ENCODE measurements at places on chromosomes 2 and 18.

GRCh38 chr2:19630921-19631320, 270.9 kb downstream of the TTC32 start:
- no peak for DNase-seq

DNA sequence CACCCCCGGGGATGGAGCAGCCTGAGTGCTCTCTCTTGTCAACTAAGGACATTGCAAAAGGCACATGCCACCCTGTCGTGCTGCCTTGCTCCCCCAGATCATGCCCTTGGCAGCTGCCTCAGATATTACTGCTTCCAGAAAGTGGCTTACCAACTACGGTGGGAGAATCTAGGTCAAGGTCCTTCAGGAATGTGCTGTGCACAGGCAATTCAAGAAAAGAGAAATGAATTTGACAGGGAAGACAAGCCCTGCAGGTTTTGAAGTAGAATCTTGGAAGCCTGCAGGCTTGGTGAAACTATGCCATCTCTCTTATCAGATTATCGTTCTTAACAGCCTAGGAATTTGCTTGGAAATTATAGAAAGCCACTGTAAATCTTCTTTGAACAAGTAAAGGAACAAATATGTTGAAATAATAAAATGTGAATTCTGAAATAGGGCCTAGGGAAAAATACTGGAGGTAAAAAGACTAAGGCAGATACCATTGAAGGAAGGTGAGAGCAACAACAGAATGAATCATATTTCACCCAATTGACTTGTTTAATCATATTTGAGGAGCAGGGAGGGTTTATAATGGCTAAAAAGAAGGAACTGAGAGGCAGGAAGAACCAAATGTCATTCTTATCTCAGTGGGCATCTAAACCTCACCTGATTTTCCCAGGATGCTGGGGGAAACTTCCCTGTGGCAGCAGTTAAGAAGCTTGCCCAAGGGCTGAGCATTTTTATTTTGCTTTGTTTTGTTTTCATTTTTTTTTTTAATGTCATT, 94.0 kb upstream of the GLS start:
- no peak for DNase-seq

- no peak for DNase-seq
Observed at GRCh38 chr18:32937066-32937465, 164.2 kb upstream of the KLHL14 start.

GRCh38 chr18:62713651-62714247, 1.6 kb upstream of the PHLPP1 start:
- no peak for DNase-seq

DNA sequence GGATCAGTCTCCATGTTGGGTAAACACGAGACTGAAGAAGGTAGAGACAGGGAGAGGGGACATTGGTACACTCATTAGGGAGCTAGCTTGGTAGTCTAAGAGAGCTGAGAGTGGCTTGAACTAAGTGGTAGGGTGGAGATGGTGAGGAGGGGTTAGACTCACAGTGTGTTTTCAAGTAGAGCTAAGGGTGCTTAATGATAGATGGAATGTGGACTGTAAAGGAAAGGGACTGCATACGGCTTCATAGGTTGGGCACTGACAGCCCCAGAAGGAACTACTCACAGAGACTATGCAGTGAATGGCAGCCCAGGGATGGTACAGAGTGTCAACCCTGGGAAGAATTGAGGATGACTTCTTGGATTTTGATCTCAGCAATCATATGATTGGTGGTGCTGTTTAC, 178.1 kb downstream of the CCDC85A start:
- no peak for DNase-seq

DNA sequence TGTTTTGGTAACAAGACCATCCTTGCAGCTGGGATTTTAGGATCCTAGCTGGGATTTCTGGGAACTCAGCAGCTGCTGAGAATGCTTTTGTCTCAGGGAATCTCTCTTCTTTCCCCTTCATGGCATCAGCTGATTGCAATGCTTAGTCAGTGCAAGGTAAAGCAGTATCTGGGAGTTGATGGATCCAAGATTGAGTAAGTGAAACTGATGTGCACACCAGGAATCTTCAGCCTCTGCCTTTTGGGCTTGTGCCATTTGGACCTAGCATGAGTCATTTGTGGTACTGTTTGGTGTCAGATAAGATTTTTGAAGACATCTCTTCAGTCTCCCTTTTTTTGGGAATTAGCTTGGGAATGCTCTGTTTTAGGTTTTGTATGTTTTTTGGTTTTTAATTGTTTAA, 363.3 kb upstream of the TFPI start:
- DNase-seq = no peak

DNA sequence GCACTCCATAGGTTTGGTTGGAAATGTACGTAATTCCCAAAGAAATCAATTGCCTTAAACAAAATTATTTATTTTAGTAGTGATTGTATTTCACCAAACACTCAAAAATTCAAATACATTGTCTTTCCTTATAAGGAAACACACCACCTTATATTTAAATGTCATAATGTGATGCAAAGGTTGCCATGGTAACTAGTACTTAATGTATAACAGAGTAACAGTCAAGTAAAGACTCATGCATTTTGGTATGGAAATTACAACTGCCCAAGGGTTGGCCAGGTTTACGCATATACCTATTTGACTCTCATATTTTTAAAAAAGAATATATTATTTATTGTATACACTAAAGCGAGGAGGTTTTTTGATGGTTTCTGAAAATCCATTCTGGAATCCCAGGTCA, 231.2 kb downstream of the TCF4 start:
- DNase-seq = no peak

DNA sequence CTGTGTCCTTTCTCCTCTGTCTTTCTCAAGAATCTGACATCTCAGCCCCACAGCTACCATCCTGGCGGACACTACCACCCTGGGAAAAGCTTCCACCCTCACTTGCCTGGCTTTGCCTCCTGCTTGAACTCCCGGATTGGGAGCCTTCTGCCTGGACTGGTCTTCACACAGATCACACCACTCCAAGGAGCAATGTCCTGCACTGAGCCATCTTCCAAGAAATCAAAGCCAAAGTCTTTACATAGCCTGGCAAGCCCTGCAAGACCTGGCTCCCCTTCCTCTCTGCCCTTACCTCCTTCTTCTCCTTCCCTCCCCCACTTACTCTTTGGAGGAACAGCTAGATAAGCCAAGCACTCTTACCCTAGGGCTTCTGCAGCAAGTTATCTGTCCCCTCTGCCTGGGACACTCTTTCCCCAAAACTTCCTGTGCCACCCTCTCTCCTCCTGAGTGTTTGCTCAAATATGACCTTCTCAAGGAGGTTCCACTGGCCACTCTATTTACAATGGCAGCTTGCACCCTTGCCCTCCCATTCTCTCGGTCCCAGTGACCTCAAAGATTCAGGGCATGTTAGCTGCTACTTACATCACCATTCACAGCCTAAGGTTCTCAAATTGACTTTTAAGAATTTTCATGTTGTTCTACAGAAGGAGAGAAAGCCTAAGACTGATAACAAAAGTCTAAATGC, 9.7 kb downstream of the ATP8B1 start:
- no peak for DNase-seq

GRCh38 chr2:23021311-23022120, 363.5 kb upstream of the KLHL29 start:
- no peak for DNase-seq

DNA sequence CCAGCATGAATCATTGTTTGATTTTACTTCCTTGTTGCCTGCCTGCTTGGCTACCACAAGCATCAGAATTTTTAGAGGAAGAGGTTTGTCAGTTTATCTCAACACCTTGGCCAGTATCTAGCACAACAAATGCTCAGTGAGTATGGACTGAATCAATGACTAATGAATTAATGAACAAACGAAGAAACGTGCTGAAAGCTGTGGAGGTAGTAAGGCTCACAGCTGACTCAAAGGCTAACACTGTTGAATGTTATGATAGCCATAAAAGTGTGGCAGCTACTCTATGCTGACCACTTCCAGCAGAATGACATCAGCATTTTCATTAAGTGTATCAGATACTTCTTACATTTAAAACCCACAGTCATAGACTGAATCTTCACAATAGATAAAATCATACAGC, 543.4 kb downstream of the IRS1 start:
- DNase-seq = no peak

DNA sequence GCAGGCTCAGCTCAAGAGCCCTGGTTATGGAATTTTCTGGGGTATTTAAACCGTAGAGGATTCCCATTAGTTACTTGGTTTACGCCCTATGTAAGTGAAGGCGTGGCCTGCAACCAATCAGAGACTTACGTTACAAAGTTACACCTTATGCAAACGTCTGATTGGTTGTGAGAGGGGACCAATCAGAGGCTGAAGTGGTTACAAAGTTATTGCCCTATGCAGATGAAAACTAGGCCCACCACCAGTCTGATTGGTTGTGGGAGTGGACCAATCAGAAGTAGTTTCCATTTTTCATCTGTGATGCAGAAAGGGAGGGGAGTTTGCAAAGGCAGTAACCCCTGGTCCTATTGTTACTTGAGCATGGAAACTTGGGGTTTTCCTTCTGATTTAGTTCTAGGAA, 49.1 kb downstream of the DLGAP1 start:
- no peak for DNase-seq

DNA sequence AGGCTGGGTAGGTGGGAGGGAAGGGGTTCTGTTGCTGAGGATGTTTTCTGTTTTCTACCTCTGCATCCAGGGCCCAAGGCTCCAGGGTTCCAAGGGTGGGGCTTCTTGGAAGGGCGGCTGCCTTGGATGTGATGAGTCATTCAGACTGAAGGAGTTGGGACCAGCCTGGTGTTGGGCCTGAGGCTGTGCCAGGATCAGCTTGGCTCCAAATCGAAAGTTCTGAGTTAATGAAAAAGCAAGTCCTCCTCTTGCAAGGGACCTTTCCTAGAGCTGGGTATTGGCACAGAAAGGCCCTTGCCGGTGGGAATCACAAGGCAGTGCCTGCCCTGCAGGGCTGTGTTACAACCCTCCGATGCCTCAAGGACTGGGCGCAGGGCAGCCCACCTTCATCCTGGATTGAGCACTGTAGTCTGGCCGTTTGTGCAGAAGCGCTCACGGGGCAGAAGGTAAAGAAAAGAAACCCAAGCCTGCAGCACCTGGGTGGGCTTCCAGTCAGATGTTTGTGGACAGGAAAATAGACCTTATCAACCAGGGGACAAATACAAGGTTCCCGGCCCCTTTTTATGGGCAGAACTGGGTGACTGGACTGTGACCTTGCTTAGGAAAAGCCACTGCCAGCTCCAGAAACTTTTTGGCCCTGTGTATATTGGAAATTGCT, 52.5 kb upstream of the MCFD2 start:
- DNase-seq = no peak

DNA sequence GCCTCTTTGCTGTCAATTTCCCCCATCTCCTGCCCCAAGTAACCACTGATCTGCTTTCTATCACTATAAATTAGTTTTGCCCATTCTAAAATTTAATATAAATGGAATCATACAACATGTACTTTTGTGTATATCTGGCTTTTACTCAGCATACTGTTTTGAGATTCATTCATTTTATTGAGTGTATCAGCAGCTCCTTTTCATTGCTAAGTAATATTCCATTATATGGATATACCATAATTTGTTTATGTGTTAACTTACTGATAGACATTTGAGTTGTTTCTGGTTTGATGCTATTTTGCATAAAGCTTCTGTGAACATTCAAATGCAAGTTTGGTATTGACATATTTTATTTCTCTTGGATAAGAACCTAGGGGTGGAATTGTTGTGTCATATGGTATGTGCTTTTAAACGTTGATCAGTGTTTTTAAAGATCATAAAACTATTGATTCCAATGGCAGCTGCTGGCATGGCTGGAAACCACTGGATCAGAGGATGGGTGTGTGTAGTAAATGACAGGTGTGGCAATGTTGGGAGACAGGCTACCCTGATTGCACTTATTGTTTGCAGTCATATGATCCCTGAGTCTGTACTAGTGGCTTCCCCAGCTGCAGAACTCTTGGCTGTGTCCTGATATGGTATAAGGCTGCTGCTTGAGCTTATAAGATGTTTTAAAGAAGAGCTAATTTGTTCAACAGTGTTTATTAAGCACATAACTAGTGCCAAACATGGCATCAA, 75.3 kb downstream of the CYP1B1 start:
- no peak for DNase-seq

DNA sequence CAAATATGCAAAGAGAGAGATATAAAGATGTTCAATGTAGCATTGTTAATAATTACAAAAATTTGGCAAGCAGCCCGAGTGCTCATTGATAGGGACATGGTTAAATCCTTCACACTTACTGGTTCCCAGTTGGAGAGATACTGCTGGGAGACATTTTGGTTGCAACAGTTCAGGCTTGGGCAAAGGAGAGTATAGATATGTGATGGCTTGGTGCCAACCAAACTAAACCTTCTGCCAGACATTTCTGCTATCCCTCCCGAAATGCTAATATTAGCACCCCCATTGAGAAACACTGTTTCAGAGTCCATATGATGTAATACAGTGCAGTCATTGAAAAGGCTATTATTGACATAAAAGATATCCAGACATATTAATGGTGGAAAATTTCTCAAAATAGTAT, 11.5 kb downstream of the GEN1 start:
- DNase-seq = no peak

GRCh38 chr2:54482715-54483114, 26.6 kb downstream of the SPTBN1 start:
- no peak for DNase-seq

GRCh38 chr18:46678785-46679399, 21.9 kb upstream of the LOXHD1 start:
- no peak for DNase-seq

GRCh38 chr18:2881088-2881839, 34.5 kb downstream of the EMILIN2 start:
- no peak for DNase-seq

DNA sequence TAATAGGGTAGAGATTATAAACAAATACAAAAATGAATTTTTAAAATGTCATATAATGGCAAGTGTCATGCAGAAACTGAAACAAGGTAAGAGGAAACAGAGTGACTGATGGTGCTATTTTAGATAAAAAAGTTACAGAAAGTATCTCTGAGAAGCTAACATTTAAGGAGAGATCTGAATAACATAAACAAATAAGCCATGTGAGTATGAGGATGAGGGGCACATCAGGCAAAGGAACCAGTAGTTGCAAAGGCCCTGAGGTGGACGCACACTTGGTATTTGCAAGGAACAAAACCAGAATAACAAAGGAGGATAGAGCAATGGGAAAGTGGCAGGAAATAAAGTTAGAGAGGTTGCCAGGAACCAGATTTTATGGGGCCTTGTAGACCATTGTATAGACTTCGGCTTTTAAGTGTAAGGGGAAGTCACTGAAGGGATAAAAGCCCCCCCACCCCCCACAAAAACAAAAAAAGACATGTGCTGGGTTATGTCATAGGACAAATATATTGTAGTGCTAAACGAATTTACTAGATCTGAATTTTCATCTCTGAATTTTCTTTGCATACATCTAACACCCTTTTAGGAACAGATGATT, 159.2 kb downstream of the DTNB start:
- no peak for DNase-seq

DNA sequence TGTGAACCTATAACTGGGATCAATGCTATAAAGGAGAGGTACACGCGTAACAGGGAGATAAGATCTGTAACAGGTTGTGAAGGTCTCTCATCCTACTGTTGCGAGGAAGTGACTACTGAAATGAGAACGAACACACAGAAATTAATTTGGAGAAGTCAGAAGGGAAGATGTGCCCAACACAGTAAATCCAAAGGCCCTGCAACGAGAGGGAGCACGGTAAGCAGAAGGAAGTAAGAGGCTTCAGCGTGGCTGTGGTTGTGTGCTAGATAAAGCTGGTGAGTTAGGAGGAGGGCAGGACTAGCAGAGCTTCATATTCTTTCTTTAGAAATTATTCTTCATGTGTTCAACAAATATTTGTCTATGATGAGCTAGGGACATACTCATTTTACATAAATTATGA, 2.5 kb upstream of the ATG16L1 start:
- no peak for DNase-seq

Data from activated CD8-positive, alpha-beta memory T cell treated with anti-CD3 and anti-CD28 coated beads for 1 hour (primary cell).